ENCODE measurements at places on chromosomes 1 and 21.

GRCh38 chr1:76807543-76808260 is 59.6 kb upstream of the ST6GALNAC5 start:
- DNase-seq: no peak

DNA sequence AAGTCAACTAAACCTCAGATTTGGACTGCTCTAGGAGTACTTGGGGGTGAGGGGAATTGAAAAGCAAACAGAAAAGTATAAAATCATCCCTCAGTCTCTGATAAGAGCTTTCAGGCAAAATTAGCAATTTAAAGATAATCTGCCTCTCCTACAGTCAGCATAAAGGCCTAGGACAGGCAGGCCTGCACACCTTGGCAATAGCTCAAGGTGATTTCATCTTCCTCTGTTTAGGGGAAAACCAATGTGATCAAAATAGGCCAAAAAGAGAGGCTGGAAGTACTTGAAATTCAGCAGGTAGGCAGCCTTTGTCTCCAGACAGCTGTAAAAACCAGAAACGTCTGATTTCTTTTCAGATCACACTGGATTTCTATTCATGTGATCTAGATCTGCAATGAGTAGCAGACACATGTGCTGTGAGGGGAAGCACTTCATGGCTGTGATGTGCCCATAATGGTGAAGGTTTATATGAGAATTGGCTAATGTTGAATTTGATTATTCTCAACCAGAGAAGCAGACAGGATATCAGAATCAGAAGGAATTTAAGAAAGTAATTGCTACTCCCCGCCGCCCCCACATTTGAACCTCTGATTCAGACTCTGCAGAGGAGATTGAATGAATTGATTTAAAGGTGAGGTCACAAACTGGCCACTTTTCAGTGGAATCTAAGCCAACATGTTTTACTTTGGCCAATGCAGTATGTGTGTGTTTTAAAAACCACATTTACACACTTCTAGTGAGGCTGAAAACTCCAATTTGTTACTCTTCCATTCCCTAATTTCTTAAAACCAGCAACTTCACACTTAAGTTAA is 45.8 kb upstream of the DNASE2B start:
- DNase-seq: no peak

- no peak for DNase-seq
Observed at GRCh38 chr1:162872981-162873380, 12.0 kb upstream of the CCDC190 start.

GRCh38 chr1:43021547-43022474 is 63.1 kb upstream of the SLC2A1 start:
- DNase-seq: no peak

- DNase-seq: no peak
Observed at GRCh38 chr1:12528021-12528852, 89.8 kb downstream of the DHRS3 start.

DNA sequence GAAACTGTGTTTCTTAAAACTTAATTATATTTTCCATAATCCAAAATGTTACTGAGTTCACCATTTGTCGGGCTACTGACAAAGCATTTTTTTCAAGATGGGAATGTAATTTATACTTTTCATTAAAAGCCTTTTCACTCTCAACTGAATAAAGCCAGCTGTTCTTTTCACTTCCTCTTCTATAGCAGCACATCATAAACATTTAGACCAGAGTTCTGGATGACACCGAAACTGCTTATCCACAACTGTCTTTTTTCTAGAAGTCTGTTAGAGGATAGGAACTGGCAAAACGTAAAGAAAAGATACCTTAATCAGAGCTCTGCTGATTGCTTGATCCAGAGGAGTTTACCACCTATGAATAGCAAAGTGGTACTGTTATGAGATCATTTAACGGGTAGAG is 594.7 kb downstream of the ADGRL2 start:
- no peak for DNase-seq

DNA sequence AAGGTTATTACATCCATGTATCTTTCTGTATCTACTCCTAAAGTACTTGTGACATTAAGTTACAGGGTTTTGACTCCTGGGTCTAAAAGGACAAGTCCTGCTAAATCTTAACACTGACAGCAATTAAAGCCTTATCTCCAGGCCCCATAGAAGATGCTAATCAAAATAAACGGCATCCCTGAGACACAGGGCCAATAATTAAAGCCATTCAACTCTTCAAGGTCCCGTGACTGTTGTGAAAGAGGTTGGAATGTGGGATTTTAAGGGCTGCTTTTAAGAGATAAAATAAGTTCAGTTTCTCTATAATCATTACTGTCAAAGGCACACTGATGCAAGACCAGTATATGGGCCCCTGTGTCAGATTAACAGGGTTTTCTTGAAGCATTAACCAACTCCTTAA is 8.3 kb downstream of the DNAI4 start:
- DNase-seq: no peak

Data from CD4-positive, alpha-beta T cell treated with Interleukin-2 at 100 ng/mL for 4 hours (primary cell).